ENCODE measurements at places on chromosomes 13 and 19. TPM values are rescaled to one million over a fixed set of nuclear protein-coding genes. Genes with fewer than 3 reads are reported as not detected.

DNA sequence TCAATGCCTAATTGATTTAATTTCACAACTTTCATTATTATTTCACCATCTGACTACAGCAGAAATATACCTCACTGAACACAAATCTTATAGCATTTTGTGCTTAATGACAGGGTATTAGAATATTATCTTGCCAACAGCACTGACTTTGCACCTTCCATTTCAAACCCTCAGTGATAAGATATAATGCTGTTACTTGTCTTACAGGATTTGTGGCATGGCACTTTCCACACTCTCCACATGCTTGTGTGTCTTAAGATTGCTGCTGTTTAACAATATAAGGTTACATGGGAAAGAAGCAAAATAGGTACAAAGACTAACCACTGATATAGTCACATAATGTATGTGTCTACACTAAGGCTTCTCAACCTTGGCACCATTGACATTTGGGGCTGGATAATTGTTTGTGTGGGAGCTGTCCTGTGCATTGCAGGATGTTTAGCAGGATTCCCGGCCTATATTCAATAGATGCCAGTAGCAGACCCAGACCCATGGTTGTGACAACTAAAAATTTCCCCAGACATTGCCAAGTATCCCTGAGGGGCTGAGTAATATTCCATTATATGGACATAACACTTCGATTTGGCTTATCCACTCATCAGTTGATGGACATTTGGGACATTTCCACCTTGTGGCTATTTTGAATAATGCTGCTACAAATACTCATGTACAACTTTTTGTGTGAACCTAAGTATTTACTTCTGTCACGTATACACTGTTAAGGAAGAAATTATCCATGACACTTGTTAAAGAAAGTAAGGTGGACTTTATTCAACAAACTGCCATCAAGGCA lies 5.7 kb upstream of the DIAPH3 start:
- H3K4me3 ChIP-seq, result no peak overlapping the region
- no peak for DNase-seq
- H3K27ac ChIP-seq, result no peak overlapping the region
- H3K4me1 ChIP-seq, result no peaks in the 10 kb centered on the region
- no peaks in the 10 kb centered on the region for H3K36me3 ChIP-seq

LILRB3 gene
- total RNA-seq, result 4.1 TPM

DNA sequence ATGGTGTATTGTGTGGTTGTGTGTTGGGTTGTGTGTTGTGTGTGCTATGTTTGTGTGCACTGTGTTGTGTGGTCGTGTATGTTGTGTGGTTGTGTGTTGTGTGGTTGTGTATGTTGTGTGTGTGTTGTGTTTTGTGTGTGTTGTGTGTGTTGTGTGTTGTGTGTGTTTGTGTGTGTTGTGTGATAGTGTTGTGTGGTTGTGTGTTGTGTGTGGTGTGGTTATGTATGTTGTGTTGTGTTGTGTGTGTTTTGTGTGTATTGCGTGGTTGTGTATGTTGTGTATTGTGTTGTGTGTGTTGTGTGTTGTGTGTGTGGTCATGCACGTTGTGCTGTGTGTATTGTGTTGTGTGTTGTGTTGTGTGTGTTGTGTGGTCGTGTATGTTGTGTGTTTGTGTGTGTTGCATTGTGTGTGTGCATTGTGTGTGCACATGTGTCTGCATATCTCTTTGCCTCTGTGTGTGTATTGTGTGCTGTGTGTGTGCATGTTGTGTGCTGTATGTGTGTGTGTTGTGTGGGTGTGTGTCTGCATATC lies 2.9 kb downstream of the C3 start:
- H3K27me3 ChIP-seq, result no peaks in the 10 kb centered on the region
- H3K36me3 ChIP-seq, result no peaks in the 10 kb centered on the region
- no peaks in the 10 kb centered on the region for H3K4me1 ChIP-seq
- H3K4me3 ChIP-seq, result no peak overlapping the region
- DNase-seq, result no peak

ZNF865 gene
- 13.1 TPM for total RNA-seq

DNA sequence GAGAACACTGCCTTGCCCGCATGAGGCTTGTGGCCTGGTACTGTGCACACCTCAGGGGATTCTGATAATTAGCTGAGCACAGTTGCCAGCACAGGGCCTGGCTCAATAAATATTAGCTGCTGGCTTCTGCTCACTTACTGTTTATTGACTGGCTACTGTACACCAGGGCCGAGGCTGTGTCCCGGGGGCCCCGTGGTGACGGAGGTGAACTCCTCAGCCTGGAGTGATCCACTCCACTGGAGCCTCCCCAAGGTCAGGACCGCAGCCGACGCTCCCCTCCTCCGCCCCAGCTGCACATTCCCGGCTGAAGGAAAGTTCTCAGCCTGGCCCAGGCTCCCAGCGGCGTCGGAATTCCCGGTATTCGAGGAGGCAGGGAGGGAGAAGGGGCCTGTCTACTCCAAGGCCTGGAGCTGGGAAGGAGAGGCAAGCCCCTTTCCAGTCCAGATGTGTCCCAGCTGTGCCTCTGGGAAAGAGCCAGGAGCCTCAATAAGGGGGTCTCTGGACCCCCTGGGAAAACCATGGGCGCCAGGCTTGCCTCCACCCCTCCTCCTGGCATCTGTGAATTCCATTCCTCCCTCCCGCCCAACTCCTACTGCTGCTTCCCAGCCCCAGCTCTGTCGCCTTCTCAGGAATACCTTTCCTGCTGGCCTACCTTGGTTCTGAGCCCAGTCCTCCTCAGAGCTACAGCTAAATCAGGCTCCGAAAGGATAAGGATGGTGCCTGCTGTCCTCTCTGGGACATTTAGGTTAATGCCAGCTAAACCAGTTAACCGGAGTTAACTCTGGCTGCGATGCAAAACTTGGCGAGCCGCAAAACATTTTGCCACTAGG lies 7.3 kb downstream of the RPS16 start:
- DNase-seq, result peak; percentile 25
- H3K4me1 ChIP-seq, result no peaks in the 10 kb centered on the region
- H3K27ac ChIP-seq, result peak overlapping the region; percentile 67
- H3K27me3 ChIP-seq, result no peaks in the 10 kb centered on the region
- H3K36me3 ChIP-seq, result peaks cover 17% of the 10 kb centered on the region

DNA sequence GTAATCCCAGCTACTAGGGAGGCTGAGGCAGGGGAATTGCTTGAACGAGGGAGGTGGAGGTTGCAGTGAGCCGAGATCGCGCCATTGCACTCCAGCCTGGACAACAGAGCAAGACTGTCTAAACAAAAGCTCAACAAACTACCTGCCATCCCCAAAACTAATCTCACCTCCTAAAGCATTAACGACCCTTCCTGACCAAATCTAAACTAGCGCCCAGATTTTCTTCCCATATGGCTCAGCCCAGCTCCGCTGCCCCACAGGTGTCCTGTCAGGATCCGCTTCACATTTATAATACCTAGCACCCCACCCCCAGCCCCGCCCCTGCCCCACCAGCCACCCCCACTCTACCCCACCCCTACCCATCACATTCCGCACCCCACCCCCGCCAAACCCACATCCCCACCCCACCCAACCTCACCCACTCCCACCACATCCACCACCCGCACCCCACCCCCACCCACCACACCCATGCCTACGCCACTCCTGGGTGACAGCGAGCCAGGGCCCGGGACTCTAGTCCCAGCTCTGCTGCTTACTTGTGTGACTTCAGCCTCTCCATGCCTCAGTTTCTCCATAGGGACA lies 599 bp downstream of the C19orf12 start:
- H3K4me1 ChIP-seq, result peaks cover 11% of the 10 kb centered on the region
- DNase-seq, result no peak

- no peaks in the 10 kb centered on the region for H3K4me1 ChIP-seq
- no peaks in the 10 kb centered on the region for H3K27me3 ChIP-seq
- no peak overlapping the region for H3K27ac ChIP-seq
- no peak overlapping the region for H3K4me3 ChIP-seq
- peaks cover 15% of the 10 kb centered on the region for H3K36me3 ChIP-seq
Measured at GRCh38 chr19:4493104-4493928, 21.2 kb downstream of the HDGFL2 start.

C1QTNF9B gene
- total RNA-seq, result not detected

DNA sequence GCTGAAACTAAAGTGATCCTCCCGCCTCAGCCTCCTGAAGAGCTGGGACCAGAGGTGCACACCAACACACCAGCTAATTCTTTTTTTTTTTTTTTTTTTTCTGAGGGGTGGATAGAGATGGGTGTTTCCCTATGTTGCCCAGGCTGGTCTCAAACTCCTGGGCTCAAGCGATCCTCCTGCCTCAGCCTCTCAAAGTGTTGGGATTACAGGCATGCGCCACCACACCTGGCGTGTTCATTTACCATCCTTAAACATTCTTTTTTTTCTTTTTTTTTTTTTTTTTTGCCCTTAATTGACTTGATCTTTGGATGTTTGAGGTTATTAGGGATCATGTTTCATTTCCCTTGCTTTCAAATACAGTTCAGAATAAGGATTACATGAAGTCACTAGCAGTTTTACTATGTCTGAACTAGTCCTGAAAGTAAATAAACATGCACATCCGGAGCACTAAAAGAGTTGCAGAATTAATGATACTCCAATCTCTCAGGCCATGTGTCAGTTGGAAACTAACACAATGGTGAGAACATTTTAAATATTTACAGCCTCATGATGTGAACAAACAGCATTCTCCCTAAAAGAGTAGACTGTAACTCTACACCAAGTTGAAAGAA lies 10.2 kb downstream of the UTP14C start:
- H3K27ac ChIP-seq, result no peak overlapping the region
- no peaks in the 10 kb centered on the region for H3K4me1 ChIP-seq
- no peaks in the 10 kb centered on the region for H3K36me3 ChIP-seq

ZIC5 gene
- total RNA-seq, result 0.10 TPM

Data from colonic mucosa (tissue), 4 donors.